ENCODE measurements at places on chromosomes 6 and 20.

DNA sequence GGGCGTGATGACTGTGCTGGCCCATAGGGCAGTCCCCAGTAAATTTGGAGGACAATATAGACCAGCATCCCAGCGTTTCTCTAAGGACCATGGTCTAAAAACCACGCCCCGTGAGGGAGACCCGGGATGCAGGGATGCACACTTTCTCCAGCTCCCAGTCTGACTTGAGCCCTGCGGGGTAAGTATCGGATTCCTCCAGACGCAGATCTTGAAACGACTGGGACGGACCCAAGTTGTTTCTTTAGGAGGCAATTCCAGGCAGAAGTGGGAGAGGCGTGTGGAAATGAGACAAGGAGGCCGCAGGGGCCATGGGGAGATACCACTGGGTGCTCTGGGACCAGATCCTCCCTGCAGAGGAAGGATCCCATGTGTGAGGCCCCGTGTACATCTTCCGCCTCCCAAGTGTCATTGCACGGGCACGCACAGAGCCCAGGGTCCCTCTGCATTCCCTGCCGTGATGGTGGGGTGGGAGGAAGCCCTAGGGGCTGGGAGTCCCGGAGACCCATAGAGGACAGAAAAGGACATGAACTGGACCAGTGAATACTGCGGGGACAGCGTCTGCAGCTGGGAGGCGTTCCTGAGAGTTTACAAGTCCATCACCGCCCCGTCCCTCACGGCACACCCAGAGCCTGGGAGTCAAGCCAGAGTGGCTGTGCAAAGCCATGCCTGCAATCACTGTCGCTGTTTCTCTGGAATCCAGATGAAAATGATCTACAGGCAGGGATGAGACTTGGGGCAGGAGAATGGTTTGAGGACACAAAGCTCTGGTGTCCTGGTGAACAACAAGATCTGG, 522.9 kb downstream of the CDH26 start:
- no peak for DNase-seq

GRCh38 chr6:57328074-57328473, 10.6 kb downstream of the PRIM2 start:
- no peak for DNase-seq

DNA sequence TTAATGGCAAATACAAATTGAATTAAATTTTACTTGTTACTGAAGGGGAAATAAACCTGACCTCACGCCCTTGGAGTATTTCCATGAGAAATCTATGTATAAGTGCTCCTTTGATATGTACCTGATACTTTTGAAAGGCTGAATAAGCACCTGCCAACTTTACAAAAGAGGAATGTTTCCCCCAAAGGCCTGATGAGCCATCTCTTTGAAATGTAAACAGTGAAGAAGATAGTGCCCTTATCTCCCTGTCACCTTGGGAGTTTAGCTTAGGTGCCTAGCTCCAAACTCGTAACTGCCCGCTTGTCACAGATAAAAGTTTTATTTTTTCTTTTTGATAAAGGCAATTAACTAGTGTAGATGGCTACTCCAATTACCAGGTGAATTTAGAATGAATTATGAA, 1.1 kb upstream of the ZNF343 start:
- no peak for DNase-seq

GRCh38 chr6:151992091-151992490, 184.6 kb downstream of the ESR1 start:
- DNase-seq, result no peak

GRCh38 chr6:147904416-147904815, 395.9 kb downstream of the SAMD5 start:
- DNase-seq, result no peak

DNA sequence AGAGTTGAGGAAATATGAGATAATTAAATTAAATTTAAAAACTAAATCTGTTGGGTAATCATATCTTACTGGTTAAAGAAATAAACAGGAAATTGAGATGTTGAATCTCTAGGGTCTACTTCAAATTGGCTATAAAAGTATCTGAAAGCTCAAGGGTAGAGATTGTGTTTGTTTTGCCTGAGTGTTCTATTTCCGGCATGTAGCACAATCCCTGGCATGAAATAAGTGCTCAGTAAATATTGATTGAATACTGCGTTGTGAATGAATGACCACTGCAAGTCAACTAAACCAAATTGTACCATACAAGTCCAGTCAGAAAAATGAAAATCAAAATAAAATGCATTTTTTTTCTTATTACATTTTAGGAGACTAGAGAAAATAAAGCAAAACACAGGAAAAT, 709.8 kb downstream of the EPM2A start:
- no peak for DNase-seq

GRCh38 chr6:75402296-75402695, 91.3 kb downstream of the FILIP1 start:
- no peak for DNase-seq

DNA sequence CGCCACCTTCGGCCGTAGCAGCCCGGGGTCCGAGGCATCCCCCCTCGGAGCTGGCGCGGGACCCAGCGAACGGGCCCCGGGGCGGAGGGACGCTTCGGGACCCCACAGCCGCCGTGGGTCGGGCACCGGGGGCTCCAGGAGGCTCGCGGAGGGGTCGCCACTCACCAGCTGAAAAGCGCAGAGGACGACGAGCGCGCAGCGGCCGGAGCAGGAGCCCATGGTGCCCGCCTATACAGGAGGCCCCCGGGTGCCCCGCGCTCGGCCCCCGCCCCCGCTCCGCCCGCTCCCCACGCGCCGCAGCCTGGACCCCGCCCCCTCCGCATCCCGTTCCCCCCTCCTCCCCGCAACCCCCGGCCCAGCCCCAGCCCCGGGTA, at the start of gene NKAIN4:
TSS of gene NKAIN4 (minus strand) at position 232 of the 374 bp plus-strand sequence. CDS start at position 219, 13 bp downstream.
- DNase-seq, result no peak

DNA sequence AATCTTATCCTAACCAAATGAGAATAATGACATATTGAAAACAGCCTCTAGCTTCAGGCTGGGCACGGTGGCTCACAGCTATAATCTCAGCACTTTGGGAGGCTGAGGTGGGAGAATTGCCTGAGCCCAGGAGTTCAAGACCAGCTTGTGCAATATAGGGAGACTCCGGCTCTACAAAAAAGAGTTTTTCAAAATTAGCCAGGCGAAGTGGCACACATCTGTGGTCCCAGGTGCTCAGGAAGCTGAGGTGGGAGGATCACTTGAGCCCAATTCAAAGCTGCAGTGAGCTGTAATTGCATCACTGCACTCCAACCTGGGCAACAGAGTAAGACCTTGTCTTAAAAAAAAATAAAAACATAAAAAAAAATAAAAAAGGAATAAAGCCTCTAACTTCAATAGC, 4.7 kb downstream of the TUBB2A start:
- no peak for DNase-seq
